KBM-7 (cell line): ENCODE measurements at places on chromosomes 4 and X.
A peak's percentile ranks its signal among the peaks of the same experiment; 100 is the strongest.

- DNase-seq = no peak
These were observed 13.9 kb upstream of the CT47A1 start for GRCh38 chrX:120999413-120999812.

DNA sequence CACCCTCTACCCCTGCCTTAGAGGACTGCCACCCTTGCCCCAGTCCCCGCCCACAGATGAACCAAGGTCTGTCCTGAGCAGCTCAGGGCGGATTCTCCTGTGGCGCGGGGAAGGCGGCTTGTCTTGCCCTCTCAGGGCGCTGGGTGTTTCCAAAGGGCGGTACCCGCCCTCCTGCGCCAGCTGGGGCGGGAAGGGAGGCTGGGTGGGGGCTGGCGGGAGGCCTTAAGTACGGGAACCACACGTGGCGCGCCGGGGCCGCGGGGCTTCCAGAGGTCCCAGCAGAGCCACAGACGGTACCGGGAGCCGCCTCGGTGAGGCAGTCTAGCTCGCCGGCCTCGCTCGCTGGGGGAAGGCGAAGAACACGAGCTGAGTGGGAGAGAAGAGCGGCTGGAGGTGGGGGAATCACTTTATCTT is 361.1 kb downstream of the MID1IP1 start:
- no peak for DNase-seq

- DNase-seq = no peak
These were observed 118.4 kb downstream of the ASB9 start for GRCh38 chrX:15151267-15152186.

GRCh38 chrX:13285229-13285628 is 34.6 kb downstream of the ATXN3L start:
- DNase-seq = no peak

DNA sequence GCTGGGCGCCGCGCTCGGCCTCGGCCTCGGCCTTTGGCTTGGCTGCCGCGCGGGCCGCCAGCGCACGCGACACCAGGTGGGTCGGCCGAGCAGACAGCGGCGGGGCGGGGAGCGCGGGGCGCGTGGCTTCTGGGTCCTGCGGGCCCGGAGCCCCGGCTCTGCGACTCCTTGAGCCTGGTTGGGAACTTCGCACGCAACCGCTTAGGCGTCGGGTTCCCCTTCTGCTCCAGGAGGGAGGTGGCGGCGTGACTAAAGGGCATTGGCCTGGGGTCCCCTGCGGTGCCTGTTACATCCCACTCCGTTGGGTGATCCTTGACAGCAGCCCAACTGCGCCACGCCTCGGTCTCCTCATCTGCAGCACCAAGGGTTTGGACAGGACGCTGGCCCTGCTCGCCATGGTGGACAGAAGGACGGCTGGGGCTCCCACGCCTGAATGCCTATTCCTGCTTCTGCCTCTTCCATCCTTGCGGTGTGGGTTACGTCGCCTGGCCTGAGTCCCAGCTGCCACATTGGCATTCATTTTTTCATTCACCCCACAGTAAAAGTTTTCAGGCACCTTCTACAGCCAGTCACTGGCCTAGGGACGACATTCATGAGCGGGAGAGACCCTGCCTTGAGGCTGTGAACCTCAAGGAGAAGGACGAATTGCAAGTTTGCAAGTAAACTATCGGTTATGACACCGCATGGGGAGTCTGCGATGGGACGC is 631 bp downstream of the EVC start:
- DNase-seq = peak; percentile 64

- DNase-seq = no peak
These were observed 5.4 kb upstream of the MSX1 start for GRCh38 chr4:4853921-4854648.

DNA sequence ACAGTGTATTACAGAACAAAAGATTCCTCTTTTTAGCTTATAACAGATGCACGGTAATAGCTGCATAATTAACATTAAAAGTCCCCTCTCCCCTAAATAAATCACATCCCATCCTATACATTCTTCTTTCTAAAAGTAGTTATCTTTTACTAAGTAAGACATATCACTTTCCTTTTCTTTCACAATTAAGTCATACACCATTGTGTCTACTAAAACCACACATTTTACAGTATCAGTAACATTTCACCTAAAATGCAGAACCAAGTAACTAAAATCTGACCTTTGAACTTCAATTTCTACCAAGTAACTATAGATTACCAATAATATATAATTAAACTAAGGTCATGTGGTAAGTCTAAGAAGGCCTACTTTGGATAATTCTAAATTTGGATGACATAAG is 14.2 kb downstream of the DHX15 start:
- DNase-seq = no peak

DNA sequence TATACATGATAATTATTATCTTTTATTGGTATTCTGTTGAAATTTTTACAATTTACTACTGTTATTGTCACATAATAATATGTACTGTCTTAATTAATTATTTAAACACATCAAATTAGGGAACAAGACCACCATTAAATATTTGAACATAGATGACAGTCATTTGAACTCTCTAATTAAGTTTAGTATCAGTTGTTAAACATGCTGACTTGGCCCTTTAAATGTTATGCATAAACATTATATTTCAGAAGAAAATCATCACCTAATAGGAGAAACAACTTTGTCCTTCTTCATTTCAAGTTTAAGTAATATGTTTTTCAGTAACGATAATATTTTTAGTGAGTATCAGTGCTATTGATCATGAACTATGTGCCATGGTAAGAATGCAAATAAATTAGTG is 623.5 kb upstream of the GNPDA2 start:
- no peak for DNase-seq

DNA sequence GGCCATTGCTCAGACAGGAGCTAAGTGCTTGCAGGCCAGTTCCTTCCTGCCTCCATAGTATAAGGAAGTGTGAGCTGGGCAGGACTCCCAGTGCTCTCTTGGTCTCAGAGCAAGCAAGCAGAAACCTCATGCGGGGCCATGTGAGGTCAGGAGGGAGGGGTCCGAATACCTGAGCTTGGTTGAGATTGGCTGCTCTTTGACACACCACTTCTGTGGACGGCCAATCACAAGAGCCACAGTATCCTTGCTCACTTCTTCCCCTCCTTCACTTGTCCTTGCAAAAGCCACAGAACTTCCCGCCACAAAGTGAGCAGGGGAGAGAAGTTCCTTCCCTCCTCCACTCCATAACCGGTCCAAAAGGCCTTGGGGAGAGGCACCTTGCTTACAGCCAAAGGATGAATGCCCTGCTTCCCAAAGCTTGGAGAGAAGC is 56.7 kb downstream of the PRPS1 start:
- peak; percentile 99 for DNase-seq

DNA sequence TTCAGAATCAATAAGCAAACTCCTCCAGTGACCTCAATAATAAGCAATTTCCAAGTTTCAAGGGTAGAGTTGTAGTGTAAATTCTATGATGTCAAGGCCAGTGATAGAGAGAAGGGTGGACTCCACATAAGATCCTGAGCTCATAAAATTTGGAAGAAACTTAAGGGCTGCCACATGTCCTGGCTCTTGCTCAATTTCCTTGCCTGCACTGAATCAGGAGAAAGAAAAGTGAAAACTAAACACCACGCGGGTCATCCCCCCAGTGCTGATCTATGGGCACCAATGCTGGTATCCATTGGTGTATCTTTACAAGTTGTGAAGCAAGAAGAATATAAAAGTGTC is 392.0 kb upstream of the INTU start:
- DNase-seq = no peak

DNA sequence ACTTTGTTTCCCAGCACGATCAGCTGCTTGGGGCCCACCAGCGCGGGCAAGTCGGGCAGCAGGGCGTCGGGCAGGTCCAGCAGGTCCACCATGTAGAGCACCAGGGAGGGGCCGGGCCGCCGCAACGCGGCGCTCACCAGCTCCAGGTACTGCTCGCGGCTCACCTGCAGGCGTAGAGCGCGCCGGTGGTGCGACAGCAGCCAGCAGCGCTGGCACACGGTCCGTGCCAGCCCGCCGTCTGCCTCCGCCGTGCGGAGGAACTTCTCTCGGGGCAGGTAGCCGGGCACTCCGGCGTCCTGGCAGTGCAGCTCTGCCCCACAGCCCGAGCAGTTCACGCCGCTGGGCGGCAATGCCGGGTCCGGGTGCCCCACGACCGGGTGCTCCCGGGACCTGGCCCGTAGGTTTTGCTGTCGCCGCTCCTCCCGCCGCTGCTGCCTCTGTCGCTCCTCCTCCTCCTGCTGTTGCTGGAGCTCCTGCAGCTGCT is 527 bp downstream of the NOA1 start:
- no peak for DNase-seq

GRCh38 chrX:40099055-40099958 is 1.5 kb upstream of the BCOR start:
- DNase-seq = peak; percentile 68

GRCh38 chrX:69192603-69193002 is 27.4 kb upstream of the PJA1 start:
- no peak for DNase-seq

DNA sequence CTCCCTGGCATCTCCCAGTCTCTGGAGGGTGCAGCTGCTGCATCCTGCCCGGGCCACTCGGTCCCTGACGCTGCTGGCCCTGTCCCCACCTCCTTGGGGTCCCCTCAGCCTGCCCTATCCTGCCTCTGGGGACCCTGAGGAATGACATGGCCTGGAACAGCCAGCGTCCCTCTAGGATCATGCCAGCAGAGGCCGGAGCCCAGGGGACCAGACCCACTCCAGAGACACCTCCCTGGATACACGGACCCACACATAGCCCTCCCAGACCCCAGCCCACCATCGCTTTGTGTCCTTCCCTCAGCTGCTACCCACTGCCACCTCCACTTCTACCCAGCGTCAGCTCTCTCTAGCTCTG is 35.5 kb downstream of the CPLX1 start:
- no peak for DNase-seq

DNA sequence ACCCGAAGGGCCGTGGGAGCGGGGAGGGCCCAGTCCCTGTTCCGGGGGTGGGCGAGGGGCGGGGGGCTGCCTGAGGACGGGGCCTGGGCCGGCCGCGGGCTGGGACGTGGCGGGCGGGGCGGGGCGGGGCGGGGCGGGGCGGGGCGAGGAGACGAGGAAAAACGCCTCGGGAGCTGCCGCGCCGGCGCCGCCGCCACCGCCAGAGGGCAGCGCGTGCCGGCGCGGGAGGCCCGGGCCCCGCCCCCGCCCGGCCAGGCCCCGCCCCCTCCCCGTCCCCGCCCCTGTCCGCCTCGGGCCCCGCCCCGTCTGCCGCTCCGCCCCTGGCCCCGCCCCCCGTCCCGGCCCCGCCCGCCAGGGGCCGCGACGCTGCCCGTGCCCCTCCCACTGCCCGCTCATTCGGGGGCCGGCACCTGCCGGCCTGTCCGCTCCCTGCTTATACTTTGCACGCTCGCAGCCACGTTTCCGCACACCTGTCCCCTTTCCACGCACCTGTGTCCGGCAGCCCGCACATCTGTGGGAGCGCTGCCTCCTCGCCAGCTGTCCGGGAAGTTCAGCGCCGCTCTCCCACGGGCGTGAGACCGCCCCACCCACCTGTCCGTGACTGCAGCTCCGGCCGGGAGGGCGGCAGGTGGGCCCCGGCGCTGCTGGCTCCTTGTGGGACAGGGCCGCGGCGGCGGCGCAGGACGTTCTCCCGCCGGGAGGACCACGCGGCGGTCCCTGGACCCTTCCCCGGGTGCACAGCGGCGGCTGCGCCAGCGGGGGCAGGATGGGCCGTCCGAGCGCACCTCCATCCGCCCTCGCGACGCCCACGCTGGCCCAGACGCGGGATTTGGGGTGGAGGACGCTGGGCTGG is 1.7 kb upstream of the FGFRL1 start:
- peak; percentile 55 for DNase-seq

DNA sequence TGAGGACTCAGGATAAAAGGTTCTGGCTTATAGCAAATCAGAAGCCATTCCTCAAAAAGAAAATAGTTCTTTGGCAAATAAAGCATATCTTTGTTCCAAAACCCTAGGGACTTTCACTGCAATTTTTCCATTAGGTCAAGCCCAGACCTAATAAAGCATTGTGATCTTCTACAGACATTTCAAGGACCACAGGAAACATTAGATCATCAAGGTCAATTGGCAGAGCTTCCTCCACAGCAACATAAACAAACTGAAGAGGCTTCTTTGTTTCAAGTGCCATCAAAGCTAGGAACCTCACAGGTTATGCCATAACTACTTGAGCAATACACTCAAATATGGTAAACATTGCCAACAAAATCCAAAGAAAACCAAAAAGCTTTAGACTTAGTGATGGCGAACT is 144.9 kb downstream of the ANXA5 start:
- no peak for DNase-seq

DNA sequence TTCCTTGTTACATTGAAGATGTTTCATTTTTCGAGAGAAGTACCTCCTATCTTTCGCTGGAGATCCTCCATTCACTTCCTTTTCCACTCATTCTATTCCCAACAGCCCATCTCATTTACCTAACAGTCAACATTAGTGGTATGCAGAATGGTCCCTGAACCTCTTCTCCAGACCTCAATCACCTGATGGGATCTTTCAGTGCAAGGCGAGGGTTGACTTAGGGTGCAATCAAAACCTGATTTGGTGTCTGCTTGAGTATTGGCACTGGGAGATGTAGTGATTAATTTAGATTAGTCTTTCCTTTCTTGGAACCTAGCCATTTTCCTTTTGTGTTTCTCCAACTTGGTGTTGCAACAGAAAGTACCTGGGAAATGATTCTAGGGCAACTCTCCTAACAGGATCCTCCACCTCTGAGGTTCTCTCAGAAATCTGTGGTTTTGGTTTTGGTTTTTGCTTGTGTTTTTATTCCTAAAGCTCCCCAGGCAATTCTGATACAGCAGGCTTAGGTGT is 18.4 kb downstream of the DDX3X start:
- no peak for DNase-seq

DNA sequence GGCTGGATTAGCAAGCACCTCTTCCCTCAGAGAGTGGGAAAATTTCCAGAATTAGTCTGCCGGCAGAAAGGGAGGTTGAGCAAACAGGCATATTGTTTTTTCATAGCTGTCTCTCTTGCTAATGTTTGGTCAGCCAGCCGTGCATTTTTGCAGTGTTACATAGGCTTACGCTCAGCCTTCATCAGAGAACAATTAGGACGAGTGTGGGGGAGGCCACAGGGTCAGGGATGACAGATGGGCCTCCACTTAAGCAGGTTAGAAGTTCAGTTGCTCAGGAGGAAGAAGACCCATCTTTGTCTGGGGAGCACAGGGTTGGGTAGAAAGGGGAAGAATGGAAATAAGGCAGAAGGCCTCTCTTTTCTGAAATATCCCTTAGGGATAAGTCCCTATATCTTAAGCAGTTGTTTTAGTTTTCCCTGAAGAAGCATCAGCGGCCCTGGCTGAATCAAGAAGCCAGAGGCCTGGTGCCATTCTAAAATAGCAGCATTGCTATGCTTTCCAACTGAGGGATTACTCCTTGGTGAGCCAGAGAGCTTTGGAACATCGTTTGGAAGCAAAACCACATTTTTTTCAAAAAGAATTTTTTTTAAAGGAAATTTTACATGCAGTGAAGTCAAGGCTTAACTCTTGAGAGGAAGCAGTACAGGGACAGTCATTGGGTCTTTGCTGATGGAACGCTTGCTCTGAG is 118.8 kb downstream of the SMIM20 start:
- DNase-seq = no peak

GRCh38 chrX:130299279-130300009 is 30.7 kb upstream of the ZNF280C start:
- DNase-seq = no peak

DNA sequence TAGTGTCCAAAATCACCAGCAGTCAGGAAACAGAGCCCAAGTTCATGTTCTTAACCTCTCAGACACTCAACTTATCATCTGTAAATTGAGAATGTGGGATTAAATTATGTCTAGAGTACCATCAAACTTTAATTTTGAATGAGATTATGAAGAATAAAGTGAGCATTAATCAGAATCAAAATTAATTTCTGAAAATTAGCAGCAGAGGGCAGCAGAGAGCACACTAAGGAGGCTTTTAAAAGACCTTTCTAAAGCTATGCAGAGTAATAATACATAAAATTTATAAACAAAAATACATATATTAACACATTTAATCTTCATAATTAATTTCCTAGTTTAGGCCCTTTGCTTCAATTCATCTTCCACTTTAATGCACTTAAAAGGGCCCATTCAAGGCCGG is 7.1 kb downstream of the TASL start:
- DNase-seq = peak; percentile 41
